ENCODE measurements at places on chromosomes 12 and 14.

DNA sequence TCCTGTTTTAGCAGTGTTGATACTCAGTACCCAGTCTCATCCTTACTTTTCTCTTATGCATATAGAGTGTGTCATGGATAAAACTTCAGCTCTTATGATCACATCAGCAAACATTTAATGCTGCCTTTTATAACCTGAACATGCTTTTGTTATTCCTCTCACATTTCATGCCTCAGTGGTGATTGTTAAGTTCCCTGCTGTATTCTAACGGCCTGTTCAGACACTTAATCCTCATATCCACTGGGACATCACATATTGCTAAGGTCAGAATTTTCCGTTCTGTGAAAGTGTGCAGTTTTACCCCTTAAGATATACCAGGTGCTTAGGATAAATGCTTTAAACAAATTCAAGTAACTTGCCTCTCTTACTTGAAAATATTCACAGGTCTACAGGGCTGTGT is 268.7 kb upstream of the SEL1L start:
- DNase-seq, result no peak

DNA sequence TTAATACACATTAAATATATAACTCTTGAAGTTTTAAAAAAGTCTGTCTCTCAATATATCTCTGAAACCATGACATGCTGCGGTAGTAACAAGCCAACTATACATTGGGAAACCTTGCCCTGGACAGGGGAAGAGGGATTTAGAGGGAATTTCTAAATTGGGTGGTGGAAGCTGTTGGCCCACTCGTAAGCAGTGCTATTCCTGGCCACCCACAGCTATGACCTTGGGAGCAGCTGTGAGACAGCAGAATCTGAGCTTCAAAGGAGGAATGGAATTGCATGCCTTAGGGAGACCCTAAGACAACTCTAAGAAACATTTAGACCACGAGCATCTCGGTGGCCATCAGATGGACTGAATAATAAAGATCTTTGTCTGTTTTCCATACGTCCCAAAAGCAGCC is 15.8 kb upstream of the GCH1 start:
- no peak for DNase-seq

DNA sequence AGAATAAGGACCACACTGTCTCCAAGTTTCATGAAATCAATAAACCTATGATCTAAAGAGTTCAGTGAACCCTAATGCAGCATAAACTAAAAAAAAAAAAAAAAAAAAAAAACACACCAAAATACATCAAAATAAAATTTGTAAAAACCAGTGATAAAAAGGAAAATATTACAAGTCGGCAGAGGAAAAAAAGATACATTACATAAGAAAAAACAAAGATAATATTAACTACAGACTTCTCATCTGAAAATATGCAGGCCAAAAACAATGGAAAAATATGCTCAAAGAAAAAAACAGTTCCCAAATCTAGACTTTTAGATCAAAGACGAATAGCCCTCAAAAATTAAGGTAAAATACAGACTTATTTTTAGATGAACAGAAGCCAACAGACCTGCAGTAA is 27.6 kb downstream of the MED13L start:
- DNase-seq, result no peak

GRCh38 chr14:92783813-92784431 is 10.2 kb upstream of the GOLGA5 start:
- DNase-seq, result no peak

DNA sequence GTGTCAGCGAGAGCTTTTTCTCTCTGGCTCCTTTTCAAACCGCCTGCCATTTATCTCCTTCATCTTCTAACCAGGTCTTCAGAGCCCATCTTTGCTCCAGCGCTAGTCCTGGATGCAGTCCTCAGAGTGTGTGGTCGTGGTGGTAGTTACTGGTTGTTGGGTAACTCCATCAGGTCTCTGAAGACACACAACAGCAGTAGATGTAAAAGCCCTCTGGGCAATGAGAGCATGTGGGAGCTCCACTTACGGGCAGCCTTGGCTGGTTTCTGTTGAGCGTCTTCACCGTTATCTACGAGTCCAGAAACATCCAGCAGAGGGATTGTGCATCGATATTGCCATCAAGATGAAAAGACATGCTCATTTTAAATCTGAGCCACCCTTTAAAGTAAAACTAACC is 61.2 kb downstream of the FBXL14 start:
- no peak for DNase-seq

DNA sequence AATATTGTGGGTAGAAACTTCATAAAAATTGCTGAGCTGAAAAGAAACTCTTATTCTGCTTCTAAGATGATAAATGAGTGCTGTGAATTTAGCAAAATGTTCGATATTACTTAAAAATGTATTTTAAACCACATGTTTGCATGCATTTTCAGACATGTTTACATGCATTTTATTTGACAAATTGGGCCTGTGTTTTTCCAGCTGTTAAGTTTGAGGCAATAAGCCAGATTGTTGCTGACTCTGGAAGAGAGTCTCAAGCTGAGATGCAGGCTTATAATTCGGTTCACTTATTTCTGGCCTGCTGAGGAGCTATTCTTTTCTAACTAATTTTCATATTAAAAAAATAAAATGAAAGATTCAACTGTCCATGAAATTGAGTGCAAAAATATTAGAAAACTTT is 110.1 kb downstream of the SYNE2 start:
- no peak for DNase-seq

DNA sequence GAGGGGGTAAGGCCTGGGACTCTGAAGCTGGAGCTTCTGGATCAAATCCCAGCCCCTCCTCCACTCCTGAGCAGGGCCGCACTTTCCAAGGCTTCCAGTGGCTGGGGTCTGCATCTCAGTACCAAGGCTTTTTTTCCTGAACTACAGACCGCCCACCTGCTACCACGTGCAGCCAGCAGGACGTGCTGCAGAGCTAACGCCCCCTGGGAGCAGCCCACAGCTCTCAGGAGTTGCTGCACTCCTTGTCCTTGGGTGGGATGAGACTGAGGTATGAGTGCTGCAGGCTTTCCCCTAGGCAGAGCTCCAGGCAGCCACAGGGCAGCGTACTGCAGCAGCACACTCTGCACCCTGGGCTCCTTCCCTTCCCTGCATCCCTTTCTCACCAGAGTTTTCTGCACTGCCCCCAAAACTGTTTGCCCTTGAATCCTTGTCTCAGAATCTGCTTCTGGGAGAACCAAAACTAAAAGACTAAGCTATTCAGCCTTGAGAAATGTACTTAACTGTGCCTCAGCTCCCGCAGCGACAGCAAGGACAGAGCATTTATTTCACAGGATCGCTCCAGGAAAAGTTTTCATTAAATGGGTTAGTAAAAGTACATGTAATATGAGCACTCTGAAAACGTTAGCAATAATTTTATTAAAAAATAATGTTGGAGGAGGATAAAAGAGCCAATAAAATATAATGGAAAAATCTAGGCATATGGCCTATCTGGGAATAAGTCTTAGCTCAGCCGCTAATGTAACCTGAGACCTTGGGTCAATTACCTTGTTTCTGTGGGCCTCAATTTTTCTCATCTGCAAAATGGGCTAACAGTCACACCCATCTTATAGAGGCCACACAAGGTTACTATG is 25.5 kb downstream of the RBM19 start:
- no peak for DNase-seq

DNA sequence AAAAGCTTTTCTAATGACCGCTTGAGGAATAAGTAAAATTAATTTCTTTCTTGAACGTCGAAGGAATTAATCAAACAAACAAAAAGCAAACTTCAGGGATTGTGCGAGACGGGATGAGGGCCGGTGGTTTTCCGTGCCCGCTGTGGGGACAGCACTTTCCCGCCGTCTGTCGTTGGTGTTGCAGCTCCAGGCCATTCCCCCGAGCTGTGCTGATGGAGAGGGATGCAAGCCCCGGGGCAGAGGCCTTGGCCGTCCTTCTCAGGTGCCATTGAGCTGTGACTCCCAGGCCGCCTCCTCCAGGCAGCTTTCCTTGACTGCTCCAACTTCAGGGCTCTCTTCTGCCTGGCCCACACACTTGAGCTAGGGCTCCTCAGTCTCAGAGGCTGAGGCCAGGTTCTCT is 109.0 kb upstream of the C14orf180 start:
- DNase-seq, result no peak

- DNase-seq, result no peak
Observed at GRCh38 chr14:30558362-30558674, 640 bp upstream of the G2E3 start.

- DNase-seq, result no peak
Observed at GRCh38 chr12:90235642-90236041, 527.0 kb upstream of the ATP2B1 start.

GRCh38 chr14:90301122-90301521 is 30.6 kb downstream of the NRDE2 start:
- DNase-seq, result no peak

DNA sequence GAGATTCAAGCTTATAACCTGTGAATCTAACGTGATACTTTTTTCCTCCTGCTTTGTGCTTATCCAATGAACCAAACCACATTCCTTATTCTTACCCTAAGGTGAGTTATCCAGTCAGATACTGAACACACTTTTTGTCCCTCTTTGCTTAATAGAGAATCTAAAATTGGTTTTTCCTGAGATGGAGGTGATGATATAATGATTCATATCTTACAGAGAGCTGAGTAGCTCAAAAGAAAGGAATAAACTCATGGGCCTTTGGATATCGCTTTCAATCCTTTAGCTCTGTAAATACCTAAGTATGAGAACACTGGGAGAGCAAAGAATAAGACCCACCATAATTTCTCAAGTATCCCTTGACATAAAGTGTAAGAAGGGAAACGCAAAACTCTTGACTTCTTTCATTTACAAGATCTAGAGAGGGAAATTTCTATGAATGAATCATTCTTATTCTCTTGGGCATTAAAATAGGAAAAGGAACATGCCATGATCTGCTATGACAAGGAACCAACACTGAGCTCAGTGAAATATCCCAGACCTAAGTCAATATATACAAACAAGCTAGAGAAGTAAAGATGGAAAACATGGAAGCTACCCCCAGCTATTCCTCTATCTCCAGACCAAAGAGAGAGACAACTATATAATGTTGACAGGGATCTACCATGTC is 81.8 kb upstream of the STAC3 start:
- DNase-seq, result no peak

GRCh38 chr12:113261847-113262470 is 40.7 kb downstream of the TPCN1 start:
- no peak for DNase-seq

GRCh38 chr12:54983536-54984101 is 943 bp downstream of the TESPA1 start:
- DNase-seq, result no peak

GRCh38 chr14:51780006-51780692 is 80.3 kb upstream of the GNG2 start:
- peak; percentile 45 for DNase-seq

DNA sequence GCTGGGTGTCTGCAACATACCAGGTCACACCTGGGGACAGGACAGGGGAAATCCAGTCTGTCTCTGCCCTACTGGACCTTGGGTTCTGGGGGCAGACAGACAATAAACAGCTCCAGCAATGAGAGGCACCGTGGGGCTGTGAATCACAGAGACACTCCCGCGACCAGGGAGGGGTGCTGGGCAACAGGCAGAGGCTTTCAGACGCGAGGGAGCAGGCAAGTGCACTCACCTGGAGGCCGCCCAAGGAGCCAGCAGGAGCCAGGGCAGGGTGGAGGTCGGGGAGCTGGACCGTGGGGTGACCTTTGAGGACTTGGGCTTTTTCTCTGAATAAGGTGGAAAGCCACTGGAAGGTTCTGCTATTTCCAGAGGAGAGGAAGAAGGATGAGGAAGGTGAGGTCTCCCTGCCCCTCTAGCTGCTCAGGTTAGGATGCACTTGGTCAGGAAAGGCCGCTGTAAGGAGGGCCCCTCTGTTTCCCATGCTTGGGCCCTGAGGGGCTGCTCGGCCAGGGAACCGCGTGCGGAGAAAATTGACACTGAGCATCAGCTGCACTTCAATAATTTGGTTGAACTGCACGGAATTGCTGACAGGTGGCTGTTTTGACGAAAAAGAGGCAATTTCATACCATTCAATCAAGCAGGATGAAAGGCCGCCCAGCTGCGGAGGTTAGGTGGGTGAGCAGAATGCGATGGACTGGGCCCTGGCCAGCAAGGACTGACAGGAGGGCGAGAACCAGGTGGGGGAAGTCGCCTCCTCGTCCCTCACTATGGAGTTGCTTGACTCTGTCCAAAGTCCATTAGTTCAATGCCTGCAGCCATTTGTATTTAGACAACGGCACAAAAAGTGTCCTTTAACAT is 42.2 kb downstream of the JAG2 start:
- DNase-seq, result no peak

DNA sequence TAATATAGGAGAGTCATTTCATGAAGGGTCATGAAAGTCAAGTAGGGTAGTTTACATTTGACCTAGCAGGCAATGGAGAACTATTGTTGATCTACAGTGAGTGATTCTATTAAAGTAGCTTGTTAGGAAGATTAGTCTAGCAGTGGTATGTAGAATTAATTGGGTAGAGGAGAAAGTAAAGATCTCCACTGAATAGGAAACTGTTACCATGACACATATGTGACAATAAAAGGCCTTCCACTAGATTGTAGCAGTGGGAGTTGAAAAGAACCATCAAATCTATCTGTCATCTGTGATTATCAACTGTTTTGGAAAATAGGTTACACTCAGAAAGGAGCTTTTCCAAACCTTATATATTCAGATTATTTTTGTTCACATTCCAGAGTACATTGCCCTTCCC is 92.3 kb downstream of the SOX5 start:
- DNase-seq, result no peak

DNA sequence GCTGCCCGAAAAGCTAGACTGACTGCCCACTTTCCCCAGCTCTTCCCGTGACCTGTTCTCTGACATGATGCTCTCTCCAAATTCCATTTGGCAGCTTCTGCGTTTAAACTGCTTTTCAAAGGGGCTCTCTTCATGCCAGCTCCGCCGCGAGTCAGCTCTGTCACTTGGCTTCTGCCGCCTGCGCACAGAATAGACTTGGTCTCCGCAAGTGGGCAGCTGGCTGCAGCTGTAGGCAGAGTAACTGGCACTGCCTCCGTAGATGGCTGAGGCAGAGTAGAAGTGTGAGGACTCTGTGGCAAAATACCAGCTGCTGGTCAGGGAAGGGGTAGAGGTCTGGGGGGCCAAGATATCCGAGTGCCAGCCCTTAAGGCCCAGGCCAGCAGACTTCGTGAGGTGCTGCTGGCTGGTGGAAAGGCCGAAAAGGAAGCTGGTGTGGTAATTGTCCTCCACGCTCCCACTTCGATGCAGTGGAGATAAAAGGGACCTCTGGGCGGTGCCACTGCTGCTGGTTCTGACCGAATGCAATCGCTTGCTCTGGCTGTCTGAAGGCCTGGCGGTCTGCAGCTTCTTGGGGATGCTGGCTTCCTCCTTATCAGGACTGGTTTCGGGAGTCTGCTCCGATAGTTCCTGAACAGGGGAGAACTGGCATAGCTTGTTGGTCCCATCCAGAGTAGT is 85.7 kb downstream of the DUSP16 start:
- no peak for DNase-seq

GRCh38 chr14:32374155-32374554 is 45.1 kb downstream of the AKAP6 start:
- no peak for DNase-seq

DNA sequence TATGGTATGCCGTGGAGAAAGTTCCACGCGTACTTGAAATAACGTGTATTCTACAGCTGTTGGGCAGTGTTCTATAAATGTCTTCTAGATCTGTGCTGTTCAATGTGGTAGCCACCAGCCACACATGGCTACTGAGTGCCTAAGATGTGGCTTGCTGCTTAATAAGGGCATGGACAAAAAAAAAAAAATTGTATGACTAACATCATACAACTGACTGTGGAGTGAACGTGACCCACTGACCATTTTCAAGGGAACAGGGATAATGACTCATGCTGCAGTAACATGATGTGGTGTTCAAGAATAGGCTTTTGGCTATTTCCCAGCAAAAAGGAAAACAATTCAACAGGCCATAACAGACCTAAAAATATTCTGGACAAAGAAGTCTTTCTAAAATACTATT is 13.0 kb downstream of the ATG14 start:
- DNase-seq, result no peak

All from activated CD4-positive, CD25-positive, alpha-beta regulatory T cell (primary cell).